Astrocyte of the spinal cord (primary cell): ENCODE measurements at places on chromosomes 4 and X.
A peak's percentile ranks its signal among the peaks of the same experiment; 100 is the strongest.

GRCh38 chr4:173514641-173515217 lies 15.3 kb downstream of the HAND2 start:
- DNase-seq = no peak

DNA sequence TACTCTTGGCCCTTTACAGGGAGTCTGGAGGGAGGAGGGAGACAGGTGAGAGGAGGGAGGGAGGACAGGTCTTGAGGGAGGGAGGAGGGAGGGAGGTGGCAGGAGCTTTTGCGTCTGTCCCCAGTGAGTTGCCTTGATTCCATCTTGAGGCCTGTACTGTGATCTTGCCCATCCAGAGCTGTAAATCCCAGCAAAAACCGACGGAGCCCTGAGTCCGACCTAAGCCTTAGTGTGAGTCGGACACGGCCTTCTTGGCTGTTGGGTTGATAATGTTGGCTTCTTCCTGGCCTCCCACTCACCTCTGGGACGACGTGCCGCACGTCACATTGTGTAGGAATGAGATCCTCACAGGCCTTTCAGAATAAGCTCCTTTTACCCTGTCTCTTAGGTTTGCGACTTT lies 72.5 kb downstream of the RGS12 start:
- no peak for DNase-seq

DNA sequence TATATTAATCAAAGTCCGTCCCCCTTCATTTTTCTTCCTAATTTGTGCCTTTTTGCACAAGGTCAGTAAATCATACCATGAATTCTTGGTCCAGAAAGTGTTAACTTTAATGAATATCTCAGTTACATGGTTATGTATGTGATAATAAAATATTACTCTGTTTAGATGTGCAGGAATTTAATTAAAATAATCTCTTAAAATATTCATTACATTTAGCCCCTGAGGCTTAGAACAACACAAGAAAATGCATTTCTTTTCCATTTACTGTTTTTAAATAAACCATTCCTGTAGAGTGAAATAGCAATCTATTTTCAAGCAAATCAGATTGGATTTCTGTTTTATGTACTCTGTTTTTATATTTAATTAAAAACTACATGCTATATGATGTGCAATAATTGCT lies 17.6 kb downstream of the MAB21L2 start:
- DNase-seq = no peak

DNA sequence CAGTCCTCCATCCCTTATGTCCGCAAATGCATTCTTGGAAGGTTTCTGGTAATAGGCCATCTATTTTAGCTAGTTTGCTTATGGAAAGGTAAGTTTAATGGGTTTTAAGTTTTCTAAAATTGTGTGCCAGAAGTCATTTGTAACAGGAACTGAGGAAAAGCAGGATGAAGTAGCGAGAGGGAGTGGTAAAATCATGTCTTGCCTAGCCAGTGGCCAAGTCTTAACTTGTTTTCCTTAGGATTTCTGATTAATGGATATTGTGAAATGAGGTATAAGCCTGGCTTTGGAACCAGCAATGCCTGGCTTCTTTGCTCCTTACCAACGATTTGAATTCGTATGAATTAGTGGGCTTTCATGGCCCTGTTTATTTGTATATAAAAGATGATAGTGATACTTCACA lies 7.3 kb downstream of the SEC24B start:
- DNase-seq = no peak

- DNase-seq = peak; percentile 93
Measured at GRCh38 chr4:128776794-128777216, 32.7 kb upstream of the JADE1 start.

DNA sequence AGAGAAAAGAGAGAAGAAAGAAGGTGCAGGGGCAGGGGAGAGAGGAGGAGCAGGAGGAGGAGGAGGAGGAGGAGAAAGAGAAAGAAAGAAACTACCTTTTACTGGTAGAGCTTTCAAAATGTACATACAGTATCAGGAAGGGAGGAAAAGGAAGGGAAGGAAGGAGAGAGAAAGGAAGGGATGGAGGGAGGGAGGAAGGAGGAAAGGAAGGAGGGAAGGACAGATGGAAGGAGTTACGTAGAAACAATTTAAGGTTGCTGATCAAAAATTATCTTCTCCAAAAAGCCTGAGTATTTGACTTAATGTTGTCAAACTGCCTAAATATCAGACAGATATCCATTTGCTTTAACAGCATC lies 13.4 kb downstream of the TBC1D9 start:
- DNase-seq = no peak

DNA sequence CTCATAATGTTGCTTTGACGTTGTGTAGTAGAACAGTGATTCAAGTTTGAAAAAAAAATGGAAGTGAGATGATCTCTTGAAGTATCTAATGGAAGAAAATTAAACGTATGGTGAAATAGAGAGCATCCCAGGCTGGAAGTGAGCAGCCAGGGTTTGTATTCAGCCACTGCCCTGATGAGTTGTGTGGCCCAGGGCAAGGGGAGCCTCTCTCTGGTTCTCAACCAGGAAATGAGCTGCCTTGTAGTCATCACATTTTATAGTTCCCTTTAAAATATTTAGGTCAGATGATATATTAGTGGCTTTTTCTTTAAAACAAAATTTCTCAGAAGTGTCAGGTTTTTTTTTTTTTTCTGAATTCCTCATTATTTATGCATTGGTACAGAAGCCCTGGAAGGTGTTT lies 150.3 kb downstream of the GPAT3 start:
- DNase-seq = peak; percentile 13

DNA sequence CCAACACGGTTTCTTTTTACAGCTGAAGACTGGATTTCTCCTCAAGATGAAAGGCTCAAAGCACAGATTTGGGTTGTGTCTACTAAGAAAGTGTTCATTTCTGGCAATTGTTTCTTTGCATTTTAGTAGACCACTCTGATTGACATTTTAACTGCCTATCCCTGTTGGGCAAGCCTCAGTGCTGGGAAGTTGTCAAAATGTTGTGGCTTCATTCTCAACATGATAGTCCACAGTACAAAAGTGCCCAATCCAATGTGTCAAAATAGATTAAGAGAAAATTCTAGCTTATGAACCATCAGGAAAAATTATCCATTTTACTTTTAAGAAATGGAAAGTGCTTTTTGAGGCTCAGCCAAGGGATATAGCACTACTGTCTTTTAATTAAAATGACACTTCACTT lies 323.9 kb upstream of the PRPS2 start:
- DNase-seq = no peak

DNA sequence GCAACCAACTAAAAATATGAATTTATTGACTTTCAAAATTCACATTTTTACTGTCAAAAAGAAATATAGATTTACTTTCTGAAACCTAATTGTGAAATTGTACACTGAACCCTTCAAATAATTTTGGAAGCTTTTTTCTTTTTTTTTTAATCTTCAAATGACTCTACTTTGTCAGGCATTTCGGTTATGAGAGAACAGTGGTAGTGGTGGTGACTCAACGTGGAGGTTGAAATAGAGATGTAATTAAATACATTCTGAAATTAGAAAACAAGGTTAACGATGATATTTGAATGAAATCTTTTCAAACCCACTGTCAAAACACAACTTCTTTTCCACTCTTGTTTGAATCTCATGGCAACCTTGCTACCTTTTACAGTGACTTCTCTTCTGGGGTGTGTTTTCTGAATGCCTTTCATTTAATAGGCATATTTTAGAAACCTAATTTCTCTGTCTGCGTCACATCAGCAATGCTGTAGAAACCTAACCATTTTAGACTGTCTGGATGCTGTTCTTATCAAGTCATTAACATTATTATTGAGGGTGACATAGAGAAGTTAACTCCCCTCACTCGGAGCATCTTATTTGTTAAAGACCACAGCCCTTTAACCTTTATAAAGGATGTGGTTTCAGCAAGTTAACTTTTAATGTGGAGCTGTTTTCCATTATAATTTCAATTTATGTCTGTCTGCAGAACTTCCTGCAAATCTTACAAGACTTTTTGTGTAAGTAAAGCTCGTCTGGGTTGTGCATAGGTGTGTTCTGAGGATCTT lies 136.8 kb downstream of the PCDH7 start:
- no peak for DNase-seq

DNA sequence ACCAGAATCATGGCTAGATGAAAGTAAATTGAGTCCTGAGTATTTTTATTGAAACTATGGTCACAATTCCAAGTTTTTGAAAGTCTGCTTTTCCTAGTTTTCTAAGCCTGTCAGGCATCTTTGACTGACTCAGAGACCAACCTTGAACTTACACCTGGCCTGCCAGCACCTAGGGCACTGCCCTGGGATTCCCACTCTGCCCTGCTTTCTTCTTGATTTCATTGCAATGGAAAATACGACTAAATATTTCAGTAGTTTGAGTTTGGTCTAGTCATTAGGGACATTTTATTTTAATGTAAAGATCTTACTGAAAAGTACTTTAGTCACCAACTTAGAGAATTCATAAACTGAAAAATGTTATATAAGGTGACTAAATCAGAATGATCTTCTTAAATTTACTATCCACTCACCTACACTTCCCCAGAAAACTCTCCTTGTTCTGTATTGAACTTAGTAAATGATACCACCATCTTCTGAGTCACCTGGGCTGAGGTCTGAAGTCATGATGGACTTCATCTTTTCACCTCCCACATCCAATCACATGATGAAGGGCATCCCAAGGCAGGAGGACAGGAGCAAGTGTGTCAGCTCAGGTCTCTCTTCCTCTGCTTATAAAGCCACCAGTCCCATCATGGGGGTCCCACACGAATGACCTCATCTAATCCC lies 11.6 kb upstream of the PYURF start:
- DNase-seq = no peak

DNA sequence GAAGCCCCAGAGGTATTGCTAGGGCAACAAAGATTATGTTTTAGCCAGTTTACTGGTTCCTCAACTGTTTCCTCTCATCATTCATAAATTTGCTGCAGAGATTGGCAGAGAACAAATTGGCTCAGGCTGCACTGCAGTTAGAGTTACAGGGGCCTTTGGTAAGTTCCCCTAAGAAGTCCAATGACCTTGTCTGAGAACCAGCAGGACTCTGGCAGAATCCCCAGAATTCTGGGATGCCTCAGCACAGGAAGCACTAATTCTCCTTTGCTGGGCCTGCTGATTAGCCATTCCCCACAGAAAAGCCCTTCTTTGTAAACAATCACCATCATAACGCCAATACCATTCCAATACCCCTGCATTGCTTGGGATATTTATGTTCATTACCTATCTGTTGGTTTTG lies 151.3 kb downstream of the USP46 start:
- peak; percentile 16 for DNase-seq

DNA sequence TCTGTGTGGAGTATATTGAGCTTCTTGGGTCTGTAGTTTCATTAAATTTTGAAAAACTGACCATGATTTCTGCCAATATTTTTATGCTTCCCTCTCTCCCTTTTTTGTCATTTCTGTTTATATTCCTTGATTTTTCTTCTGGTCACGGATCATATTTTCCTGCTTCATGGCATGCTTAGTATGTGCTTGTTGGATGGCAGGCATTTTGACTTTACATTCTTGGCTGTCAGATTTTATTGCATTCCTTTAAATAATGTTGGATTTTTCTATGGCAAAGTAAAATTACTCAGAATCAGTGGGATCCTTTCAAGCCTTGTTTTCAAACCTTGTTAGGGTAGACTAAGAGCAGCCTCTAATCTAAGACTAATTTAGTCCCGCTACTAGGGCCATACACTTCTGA lies 531.8 kb downstream of the IL15 start:
- DNase-seq = no peak

DNA sequence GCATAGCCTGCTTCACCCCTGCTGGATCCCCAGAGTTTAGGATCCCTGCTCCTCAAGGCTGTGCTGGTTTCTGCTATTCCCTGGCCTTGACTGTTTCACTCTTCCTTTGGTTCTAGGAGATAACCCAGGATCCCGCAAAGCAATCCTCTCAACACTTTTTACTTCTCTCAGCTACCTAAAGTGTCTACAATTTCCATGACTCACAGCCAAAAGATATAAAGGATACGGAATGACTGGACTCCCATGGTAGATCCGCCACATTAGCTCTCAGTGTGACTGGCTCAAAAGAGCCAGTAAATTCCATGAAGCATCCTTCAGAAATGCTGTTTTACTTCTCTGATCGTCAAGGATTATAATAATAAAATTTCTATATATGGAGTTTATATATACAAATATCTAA lies 66.3 kb upstream of the TMEM164 start:
- no peak for DNase-seq

GRCh38 chr4:90064196-90064595 lies 63.0 kb upstream of the CCSER1 start:
- no peak for DNase-seq

GRCh38 chrX:3545901-3546300 lies 167.5 kb downstream of the PRKX start:
- no peak for DNase-seq

GRCh38 chr4:183872531-183872930 lies 32.6 kb upstream of the STOX2 start:
- no peak for DNase-seq

DNA sequence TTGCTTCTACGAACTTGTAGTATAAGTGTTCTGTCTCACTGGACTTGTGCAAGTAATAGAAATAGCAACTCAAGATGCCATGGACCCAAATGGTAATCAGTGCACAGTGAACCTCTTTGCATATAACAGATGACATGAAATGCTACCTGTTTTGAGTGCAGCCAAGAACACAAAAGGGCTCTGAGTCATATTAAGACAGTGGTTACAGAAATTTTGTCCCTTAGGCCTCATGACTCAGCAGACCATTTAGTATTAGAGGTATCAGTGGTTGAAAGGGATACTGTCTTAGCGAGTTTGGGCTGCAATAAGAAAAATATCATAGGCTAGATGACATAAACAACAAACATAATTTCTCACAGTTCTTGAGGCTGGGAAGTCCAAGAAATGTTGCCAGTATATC lies 502.9 kb upstream of the PCDH10 start:
- peak; percentile 3 for DNase-seq

GRCh38 chr4:156420623-156421022 lies 467.0 kb upstream of the CTSO start:
- DNase-seq = no peak

- peak; percentile 59 for DNase-seq
Measured at GRCh38 chr4:186192066-186192612, 772 bp downstream of the CYP4V2 start.

DNA sequence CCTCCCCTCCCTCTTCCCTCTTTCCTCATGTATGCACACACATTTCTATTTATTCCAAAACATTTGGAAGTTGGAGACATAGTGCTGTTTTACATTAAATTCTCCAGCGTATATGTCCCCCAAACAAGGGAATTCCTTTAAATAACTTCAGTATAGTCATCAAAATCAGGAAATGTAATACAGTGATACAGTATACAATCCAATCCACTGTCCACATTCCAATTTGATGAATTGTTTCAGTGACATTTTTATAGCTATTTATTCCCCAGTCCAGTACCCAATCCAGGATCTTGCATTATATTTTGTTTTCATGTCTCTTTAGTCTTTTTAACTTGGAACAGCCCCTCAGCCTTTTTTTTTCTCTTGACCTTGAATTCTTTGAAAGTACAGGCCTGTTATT lies 233.0 kb downstream of the DKK2 start:
- no peak for DNase-seq

DNA sequence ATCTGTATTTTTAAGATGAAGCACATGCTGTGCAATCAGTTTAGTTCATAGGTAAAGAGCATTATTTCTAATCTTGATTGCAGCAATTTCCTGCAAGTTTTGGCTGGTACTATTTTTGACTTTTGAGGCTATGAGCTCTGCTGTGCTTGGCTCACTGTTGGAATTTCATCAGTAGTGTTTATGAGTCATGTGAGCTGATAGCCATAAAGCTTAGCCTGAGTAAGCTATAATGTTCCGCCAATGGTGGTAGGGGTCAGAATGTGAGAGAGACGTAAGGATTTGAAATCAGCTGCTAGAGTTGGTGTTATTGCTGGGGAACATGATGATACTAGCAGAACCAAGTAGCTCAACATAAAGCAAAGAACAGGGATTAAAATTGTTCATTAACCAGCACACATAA lies 590.9 kb upstream of the GNPDA2 start:
- peak; percentile 50 for DNase-seq

- no peak for DNase-seq
Measured at GRCh38 chr4:154186035-154186434, 305.6 kb downstream of the DCHS2 start.
